Hematopoietic multipotent progenitor cell treated with erythropoietin and hydrocortisone succinate and interleukin-3 and kit ligand, for 17 days (in vitro differentiated cells): ENCODE measurements at places on chromosomes 2 and 18.

DNA sequence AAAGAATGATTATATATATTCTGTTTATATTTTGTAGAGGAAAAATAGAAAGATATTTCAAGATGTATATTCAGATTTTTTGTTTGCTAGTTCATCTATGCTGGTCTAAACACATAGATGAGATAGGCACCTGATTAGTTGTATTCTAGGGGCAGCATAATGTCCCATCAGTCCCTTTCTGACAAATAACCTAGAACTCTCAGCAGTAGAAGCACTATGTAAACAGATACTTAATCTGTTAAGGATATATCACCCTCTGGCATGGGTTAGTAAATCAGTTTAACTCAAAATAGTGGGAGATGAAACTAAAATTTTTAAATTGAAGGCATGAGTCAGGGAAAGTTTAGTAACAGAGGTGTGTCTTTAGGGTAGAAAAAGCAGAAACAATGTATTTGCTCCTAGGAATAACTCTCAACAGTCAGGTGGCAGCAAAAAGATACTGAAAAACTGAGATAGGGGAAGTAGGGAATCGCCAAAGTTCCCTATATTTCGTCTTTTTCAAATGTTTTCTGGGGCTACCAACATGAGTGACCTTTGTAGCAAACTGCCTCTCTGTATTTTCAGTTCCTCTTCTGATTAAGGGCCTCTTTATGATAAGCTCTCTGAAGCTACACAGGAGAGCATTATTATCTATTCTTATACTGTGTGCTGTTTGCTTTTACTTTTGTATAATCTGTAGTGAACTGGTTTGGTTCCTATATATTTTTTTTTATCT is 5.7 kb downstream of the PPP1R1C start:
- no peak for DNase-seq

DNA sequence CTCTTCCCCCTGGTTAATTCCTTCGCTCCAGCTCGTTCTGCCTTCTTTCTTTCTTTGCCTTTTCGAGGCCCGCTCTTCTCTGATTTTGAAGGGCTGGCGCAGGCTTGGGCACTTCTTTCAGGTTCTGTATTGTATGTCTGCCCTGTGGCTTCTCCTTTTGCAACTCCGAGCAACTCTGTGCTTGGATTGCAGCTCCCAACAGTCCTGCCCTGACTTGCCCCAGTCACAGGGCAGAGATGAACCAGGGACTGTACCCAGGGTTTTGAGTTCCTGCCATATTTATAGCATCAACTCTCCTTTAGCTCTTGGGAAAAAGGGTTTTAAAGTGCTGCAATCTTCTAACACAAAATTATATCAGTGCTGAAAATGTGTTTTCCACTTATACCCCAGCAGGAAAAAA is 31.1 kb upstream of the CD8A start:
- no peak for DNase-seq

DNA sequence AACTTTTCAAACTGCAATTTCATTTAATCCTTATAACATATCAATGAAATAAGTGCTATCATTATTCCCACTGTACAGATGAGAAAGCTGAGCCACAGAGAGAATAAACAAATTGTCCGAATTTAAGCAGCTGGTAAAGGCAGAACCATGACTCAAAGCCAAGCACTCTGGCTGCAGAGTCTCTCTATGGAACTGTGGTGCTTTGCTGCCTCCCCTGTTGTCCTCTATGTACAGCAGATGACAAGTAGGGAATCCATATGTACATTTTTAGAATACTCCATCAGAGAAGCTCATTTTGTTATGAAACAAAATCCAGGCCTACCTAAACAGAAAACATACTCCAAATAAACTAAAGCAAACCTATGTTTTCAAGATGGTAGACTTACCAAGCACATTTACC is 45.1 kb downstream of the FARSB start:
- DNase-seq = peak; percentile 32

GRCh38 chr2:200471324-200471848 is 38.5 kb downstream of the KCTD18 start:
- DNase-seq = no peak

- DNase-seq = no peak
Measured at GRCh38 chr2:8121022-8121825, 560.6 kb upstream of the ID2 start.

DNA sequence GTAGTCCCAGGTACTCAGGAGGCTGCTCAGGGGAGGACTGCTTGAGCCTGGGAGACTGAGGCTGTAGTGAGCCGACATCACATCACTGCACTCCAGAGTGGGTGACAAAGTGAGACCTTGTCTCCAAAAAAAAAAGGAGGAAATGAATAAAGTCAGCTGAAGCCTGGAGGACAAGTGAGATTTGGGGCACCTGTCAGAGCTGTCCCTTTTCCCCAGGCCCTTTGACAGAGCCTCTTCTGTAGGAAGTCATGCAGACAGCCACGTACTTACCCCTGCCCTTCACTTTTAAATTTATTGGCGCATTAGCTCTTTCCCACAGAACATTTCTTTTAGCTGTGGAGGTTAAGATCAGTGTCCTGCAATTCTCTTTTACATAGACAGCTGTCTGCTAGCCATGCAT is 151.0 kb upstream of the DNMT3A start:
- no peak for DNase-seq

GRCh38 chr2:34280606-34281005 is 681.5 kb upstream of the FAM98A start:
- DNase-seq = no peak

- no peak for DNase-seq
Measured at GRCh38 chr2:74290066-74290465, 53.1 kb downstream of the SLC4A5 start.

DNA sequence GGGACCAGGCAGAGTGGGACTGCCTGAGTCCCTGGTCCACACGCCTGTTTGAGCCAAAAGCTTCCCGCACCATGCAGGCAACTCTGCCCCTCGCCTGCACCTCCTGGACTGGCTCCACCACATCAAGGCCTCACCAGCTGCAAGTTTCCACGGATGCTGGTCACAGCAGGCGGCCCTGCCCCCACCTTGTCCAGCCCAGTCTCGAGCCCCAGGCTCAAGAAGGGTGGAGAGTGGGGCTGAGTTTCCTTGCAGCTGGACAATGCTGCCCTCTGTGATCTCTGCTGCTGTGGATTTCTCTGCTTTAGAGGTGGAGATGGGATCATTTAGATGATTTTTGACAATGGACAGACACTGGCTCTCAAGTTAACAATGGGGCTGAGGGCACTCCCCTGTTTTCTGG is 74.9 kb downstream of the MTCL1 start:
- DNase-seq = no peak

GRCh38 chr2:171327043-171327496 is 106.7 kb downstream of the METTL8 start:
- DNase-seq = no peak

DNA sequence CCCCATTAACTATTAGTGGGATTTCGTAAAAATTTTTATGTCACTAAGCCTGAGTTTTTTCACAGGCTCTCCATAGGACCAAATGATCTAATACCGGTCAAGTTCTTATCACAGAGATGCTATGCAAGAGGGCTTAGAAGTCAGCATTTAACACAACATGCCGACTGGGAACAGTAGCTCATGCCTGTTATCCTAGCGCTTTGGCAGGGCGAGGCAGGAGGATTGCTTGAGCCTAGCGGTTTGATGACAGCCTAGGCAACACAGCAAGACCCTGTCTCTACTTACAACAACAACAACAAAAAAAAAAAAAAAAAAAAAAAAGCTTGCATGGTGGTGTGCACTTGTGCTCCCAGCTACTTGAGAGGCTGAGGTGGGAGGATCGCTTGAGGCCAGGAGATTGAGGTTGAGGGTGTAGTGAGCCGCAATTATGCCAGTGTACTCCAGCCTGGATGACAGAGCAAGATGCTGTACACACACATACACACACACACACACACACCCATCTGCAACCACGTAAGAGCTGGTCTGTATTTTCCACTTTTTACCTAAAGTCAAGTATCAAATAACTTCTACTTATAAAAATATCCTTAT is 67.6 kb upstream of the FAM124B start:
- no peak for DNase-seq

GRCh38 chr2:229141424-229142025 is 129.6 kb downstream of the PID1 start:
- DNase-seq = no peak

GRCh38 chr2:229856413-229856812 is 65.4 kb downstream of the TRIP12 start:
- no peak for DNase-seq
